ENCODE measurements at places on chromosomes 3 and 15.

DNA sequence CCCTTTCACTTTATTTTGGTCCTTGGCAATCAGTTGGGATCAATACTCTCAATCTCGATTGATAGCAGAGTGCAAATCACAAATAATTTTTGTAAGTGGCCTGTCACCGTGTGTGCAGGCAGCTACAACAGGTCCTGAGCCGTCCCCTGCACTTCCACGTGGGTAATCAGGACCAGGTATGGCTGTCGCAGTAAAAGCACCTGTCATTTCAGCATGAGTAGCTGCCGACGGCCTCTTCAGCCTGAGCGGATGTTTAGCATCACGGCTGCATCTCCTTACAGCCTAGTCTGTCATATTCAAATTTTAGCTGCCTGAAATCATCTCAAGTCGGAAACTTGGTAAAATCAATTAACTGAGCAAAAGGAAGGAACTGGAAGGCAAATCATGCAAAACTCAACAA lies 53.0 kb upstream of the FOXP1 start:
- no peak for DNase-seq

GRCh38 chr3:132220986-132221385 lies 96.2 kb upstream of the ACP3 start:
- no peak for DNase-seq

GRCh38 chr3:118504906-118505305 lies 529.7 kb downstream of the IGSF11 start:
- no peak for DNase-seq

- DNase-seq, result no peak
These were observed 30.3 kb upstream of the CCNB2 start for GRCh38 chr15:59074607-59075006.

- DNase-seq, result no peak
These were observed 1.3 kb downstream of the AMIGO3 start for GRCh38 chr3:49717959-49718857.

DNA sequence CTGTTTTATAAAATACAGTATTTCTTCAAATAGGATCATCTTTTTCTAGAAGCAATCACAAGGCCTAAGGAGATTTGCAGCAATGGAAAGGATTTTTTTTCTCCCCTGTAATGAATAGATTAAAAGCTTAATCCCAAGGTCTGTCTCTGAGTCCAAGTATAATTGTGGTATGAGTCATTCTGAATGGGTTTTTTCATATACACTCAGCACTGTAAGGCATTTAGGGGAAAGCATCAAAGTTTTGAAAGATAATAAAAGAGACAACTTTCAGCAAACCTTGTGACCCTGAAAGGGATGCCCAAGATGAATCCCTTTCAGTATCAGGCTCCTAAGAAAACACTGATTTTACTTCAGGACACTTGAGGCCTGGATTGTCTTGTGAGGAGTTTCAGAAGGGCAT lies 23.3 kb upstream of the LARS2 start:
- DNase-seq, result no peak

DNA sequence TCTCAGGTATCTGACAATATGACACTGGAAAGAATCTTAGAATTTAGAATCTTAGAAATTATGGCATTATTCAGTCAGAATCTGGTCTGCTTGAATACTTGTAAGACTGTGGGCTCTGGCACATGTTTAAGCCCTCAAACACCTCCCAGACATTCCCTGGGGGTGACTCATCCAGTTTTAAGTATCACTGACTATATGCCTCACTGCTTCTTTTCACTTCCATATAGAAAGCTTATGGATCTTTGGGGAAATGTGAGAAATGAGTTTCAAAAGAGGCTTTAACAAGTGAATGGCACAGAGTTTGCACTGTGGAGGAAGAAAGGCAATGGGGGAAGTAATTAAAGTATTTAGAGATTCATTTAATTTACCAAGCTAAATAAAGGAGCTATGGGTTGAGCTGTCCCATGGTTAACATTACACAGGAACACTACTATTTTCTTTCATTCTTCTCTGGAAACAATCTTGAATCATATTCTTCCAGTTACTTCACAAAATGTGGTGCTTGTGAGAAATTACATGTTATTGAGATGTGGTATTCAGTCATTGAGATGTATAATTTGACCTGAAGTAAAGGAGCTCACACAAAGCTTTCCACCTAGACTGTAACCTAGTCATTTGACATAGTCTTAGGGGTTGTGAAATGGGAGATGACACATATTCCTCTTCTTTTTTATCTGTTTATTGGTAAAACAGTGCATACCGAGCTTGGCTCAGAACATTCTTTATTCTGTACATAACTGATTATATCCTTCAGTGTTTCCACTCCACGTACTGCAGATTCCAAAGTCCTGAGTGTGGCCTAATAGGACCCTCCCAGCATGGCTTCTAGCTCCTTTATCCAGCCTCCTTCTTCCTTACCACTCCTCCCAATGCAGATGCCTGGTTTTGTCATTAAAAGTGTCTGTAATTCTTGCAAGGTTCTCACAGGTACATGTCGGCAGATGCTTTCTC lies 544.6 kb upstream of the NECTIN3 start:
- DNase-seq, result no peak

DNA sequence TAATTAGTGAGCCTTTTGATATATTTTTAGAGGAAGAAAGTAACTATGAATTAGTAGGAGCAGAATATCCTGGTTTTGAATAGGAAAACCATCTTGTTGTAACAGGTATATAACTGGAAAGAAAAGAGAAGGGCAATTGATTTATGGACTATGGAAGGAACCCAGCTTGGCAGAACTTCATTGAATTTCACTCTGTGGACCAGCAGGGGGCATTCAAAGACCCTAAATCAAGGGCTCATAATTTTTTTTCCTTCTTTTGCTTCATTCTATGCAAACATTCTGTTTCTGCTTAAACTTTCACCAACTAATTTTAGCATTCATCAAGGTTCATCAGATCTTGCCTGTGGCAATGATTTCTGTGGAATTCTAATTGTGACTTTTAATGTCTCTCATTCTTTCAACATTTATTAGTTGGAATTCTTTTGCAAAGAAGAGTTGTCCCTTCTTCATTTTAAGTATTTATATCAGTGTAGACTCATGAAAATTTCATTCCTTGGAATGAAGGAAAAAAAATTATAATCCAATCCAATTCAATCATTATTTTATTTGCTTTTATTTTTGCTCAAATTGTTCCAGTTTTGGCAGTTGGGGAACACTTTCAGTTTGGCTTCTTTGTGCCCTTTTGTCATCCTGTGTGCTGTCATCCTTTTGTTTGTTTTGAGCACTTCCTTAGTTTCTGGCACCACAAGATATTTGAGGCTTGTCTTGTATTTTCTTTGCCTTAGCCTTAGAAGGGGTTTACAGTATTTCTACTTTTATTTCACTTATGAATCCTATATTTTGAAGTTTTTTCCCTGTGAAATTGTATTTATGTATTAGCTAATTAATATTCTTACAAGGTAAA lies 30.4 kb downstream of the NXPE3 start:
- DNase-seq, result no peak

DNA sequence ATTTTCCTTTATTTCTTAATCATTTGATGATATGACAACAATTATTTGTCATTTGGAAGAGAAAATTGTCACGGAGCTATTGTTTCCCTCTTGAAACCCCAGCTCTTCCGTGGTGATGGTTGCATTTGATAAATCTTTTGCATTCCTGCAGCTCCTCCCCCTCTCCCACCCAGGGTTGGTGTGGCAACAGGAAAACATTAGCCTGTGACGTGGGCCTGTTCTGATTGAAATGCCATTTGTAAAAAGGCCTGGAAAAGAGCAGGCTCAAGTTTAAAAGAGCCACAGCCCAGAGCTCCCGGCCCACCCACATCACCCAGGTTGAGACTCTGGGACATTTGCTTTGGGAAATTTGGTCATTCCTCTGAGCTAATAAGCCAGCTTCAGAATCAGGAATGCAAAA lies 282.5 kb downstream of the RPLP1 start:
- no peak for DNase-seq

DNA sequence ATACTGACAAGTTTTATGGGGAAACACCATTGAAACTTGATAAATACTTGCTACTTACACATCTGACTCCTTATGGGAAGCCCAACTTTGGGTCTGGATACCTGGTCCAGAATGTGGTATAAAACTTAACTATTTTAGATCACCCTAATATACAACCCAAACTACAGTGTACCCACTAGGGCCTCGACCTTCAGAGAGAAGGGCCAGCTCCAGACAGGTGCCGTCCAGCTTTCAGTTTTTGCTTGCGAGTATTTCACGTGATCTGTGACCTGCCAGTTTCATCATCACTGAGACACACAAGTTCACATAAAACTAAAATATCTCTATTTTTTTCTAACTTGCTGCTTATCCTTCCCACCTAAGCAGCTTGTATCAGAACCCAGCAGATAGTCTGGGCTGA lies 59.3 kb upstream of the RPL35A start:
- no peak for DNase-seq

Measured in left cardiac atrium (tissue), 4 donors.